GM19239 (cell line): ENCODE measurements at places on chromosomes 12 and 14.
A peak's percentile ranks its signal among the peaks of the same experiment; 100 is the strongest.

DNA sequence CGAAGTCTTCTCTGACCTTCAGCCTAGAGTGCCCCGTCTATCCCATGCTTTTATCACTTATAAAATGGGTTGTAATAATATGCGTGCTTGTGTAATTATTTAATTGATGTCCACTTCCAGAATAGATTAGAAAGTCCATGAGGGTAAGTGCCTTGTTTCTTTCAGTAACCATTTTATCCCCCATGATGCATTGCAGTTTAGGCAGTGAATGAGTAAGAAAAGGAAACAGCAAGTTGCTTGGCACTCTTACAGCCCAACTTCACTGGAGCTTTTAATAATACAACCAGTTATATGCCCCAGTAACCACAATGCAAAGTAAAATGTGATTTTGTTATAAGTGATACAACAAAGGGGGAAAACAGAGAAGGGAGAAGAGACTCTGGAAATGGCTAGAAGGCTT is 287.3 kb downstream of the MED13L start:
- no peak for DNase-seq

GRCh38 chr12:96912261-96912660 is 5.2 kb downstream of the NEDD1 start:
- DNase-seq = no peak

DNA sequence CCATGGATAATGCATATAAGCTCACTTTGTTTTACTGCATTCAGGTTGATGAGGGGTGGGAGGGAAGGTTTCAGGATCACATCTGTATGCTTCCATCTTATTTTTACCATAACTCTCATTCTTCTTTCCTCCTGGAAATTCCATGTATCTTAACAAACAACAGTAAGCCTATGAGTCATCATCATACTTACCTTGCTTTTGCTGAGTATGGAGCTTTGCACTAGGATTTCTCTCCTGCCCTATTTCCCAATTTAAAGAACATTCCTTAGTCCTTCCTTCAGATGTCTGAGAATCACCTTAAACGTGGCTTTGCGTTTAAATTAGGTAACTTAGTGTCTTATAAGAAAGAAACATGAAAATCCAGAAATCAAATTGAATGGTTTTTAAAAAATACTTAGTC is 1.6 kb upstream of the CLEC14A start:
- no peak for DNase-seq

DNA sequence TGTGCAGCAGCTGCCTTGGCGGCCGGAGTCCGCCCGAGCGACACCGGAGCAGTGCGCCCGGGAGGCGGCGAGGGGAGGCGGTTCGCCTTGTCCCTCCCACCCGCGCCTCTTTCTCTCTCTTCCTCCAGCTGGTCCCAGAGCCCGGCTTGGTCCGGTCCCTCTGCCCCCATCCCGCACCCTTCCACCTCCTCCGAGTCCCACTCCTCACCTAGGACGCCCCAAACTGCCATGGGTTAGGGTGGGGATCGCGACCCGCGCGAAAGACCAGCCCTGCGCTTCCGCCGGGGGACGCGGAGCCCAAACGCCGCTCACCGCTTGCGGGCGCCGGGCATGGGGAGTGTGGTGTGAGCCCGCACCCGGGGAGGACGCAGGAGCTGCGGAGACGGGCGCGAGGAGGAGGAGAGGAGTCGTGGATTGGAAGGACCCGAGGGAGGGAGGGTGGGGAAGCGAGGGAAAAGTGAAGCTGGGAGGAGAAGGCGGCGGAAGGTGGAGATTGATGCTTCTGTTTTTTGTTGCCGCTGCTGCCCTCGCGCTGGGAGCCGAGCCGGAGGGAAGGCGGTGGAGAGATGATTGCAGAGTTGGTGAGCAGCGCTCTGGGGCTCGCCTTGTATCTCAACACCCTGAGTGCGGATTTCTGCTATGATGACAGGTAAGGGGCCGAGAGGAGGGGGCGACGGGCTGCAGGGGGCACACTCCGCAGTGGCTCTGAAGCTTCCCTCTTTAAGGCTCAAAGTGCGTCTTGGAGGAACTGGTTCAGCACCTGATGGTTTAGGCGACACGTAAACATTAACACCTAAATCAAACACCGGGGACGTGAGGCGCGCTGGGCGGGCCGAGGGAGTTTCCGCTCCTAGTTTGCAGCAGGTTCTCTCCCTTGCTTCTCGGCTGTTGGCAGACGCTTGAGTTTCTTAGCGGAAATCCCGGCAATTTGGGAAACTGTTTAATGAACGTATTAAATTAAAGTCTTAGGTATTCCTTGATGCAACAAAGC is 610 bp downstream of the TMTC2 start:
- DNase-seq = peak; percentile 24

DNA sequence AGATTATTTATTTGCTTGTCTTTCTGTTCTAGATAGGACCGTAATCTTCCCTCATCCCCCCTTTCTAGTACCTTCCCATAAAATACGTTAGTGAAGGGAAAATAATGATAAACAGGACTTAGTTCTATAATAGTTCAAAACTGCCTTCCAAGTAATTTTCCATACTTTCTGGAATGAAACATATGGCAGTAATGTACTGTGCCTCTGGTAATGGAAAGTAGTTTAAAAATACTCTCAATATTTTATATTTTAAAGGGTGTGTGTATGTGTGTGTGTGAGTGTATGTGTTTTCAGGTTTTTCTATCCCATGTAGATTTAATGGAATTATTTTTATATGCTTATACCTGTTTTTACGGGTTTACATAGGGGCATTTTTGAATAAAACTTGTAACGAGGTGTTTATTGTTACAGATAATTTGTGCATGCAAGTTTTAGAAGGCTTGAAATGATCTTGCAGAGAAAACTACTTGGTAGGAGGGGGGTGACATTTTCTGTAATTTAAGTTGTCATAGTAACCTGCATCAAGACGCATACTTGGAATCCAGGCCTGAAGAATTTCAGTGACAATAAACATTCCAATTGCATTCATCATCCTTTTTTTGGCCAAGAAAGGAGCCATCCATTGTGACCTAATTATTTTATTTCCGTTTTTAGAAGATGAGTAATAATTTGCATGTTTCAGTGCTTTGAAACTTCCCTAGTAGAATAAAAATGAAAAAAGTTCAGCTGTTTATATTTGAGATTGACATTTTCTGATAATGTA is 38.9 kb downstream of the RASSF8 start:
- no peak for DNase-seq

GRCh38 chr12:3041558-3042164 is 35.5 kb upstream of the TSPAN9 start:
- DNase-seq = peak; percentile 85

GRCh38 chr14:22870811-22871223 is 723 bp upstream of the LRP10 start:
- DNase-seq = no peak
